ENCODE measurements at places on chromosomes 2 and 18.

GRCh38 chr18:69840445-69840844 is 107.2 kb downstream of the CD226 start:
- DNase-seq, result no peak

DNA sequence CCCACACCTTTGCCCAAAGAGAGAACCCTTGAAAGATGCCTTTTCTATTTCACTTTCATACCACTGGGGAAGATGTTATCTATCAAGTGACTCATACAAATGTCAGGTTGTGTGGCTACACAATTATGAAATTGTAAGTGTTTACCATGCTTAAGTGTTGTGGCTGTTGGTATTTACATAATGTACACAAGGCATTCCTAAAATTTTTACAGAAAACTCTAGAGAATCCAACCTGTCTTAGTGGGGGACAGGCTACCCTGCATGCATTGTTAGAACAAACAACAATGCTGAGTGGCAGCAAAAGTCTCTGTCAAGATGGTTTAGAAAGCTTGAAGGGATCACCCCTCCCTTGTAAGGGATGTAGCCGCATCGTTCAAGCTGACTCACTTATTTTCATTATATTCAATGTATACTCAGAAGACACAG is 5.5 kb upstream of the MGAT4A start:
- DNase-seq, result no peak

DNA sequence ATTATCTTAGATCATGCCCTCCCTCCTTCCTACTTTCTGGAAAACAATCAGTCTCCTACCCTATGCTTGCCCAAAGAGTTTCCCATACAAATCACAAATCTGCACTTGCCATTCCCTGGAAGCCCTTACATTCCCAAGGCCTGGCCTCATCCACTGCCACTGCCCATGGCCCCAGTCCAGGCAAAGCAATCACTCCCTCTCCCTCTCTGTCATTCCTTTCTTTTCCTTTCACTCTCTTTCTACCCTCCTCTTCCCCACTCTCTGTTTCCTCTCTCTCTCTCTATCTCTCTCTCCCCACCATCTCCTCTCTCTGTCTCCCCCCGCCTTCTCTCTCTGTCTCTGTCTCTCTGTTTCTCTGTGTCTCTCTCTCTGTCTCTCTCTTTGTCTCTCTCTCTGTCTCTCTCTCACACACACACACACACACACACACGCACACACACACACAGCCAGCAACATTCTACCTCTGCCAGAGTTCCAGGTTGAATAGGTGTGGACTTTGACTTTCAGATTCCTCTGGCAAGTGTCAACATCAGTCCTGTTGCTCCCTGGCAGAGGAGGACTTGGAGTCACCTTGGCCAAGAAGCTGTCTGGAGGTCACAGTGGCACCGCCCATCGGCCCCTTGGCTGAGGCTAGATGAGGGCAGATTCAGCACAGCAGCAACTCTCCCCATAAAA is 43.7 kb upstream of the NAT8 start:
- DNase-seq, result no peak

GRCh38 chr2:37617119-37617892 is 54.1 kb downstream of the CDC42EP3 start:
- no peak for DNase-seq

GRCh38 chr2:118190474-118190873 is 102.2 kb downstream of the INSIG2 start:
- DNase-seq, result no peak

DNA sequence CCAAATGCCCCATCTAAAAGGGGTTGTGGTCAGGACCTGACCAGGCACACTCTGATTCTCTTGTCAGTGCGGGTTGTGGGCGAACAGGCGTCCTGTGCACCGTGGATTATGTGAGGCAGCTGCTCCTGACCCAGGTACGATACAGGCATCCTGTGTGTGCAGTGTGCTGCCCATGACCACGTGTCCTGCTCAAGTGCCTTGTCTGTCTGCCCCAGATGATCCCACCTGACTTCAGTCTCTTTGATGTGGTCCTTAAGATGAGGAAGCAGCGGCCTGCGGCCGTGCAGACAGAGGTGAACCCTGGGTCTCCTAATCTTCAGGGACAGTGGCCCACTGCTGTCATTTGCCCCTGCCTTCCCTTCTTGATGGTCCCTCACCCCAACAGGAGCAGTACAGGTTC is 14.6 kb downstream of the PTPN18 start:
- DNase-seq, result peak; percentile 31

DNA sequence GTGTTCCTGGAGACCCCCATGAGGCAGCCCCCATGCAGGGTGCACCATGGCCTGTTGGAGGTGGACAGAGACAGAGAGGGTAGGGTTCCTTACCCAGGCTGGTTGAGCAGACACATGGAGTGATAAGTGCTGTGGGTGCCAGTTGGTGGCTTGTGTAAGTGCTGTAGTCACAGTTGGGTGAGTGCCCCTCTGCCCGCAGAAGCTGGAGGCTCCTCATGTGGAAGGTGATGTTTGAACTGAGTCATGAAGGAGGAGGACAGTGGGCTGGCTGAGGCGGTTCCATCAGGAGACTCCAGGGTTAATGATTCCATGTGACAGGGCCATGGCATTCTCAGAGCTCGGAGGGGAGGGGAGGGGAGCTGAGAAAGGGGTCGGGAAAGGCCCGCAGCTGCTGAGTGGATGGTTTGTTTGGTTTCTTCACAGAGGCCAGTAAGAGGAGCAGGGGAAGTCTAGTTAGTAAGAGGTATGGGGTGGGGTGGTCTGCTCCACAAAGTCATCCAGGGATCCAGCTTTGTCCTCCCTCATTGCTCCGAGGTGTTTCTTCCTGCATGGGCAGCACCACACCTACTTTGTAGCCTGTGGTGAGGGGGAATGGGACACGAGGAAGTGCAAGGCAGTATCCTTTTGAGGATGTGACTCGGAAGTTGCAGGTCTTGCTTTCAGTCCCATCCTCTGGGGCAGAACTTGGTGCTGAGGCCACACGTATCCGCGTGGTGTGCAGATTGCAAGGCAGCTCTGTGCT is 13.6 kb downstream of the IMPA2 start:
- DNase-seq, result no peak

All from left cardiac atrium (tissue), 4 donors.